ENCODE measurements at places on chromosomes 7 and 10.

GRCh38 chr10:60964257-60965235 lies 20.6 kb upstream of the RHOBTB1 start:
- DNase-seq = peak; percentile 51

GRCh38 chr7:100880645-100881044 lies 5.7 kb downstream of the SRRT start:
- no peak for DNase-seq

DNA sequence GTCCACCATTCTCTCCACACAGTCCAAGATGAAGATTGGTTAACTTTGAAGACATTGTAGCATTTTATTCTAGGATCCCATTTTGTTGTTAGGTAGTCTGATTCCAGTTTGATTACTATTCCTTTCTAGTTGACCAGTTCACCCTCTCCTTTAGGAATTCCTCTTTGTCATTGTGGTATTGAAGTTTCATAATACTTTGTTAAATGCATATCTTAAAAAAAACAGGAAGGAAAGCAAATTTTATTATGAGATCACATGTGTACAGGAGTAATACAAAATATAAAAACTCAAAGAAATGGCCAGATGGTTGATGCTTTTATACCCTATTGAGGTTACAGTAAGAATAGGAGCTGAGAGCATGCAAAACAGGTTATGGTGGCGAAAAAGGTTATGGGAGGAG lies 15.5 kb upstream of the SEMA3C start:
- DNase-seq = no peak

- peak; percentile 29 for DNase-seq
Observed at GRCh38 chr7:459584-460373, 59.9 kb downstream of the PDGFA start.

- DNase-seq = no peak
Observed at GRCh38 chr10:87841186-87841585, 22.1 kb downstream of the KLLN start.

- no peak for DNase-seq
Observed at GRCh38 chr10:31947144-31947926, 18.7 kb upstream of the ARHGAP12 start.

DNA sequence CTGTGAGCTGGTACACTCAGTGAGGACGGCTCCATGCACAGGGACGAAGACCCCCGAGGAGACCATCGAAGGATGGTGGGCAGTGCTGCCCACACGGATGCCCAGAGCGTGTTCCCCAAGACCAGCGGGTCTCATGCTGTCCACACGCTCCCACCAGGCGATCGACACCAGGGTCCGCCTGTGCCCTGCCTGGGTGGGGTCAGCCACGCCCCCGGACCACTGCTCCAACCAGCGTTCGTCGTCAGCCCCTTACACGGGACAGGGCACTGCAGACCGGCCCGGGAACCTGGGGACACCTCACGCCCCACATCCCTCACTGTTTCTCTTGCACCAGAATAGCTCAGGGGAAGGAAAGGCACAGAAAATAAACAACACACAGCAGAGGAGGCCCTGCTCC lies 223.5 kb downstream of the DNAJB6 start:
- peak; percentile 34 for DNase-seq

DNA sequence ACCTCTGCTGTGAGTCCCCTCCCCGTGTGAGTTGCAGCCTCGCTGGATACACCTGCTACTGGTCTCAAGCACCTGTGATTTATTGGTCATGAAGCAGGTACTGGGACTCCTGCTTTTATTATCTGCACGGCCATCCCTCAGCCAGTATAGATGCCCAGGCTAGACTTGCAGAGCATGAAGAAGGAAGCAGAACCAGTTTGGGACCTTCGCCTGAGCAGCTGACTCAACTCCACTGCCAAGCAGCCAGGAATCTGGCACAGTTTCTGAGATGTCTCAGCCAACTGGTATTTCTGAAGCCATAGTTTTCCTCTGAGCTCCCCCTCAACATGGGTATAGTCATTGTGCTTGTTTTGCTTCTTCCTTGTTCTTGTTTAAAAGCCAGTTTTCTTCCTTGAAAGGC lies 28.0 kb upstream of the SLC39A12 start:
- no peak for DNase-seq

All from lower lobe of right lung (tissue), 2 donors.